ENCODE measurements at places on chromosomes 6 and 20. TPM values are rescaled to one million over a fixed set of nuclear protein-coding genes. Genes with fewer than 3 reads are reported as not detected.

Gene GPSM3
- total RNA-seq: 0.40 TPM

Gene NSFL1C
- total RNA-seq: 129 TPM

Gene RIPOR3
- 0.08 TPM for total RNA-seq

Gene DEFB132
- total RNA-seq: not detected

Gene CD83
- total RNA-seq: 2.2 TPM

Gene CLVS2
- total RNA-seq: 0.08 TPM

Gene ADGB
- total RNA-seq: not detected

Gene TNXB
- 0.57 TPM for total RNA-seq

Gene PLCB1
- 0.33 TPM for total RNA-seq

Gene CLDN20
- not detected for total RNA-seq

Gene ECT2L
- not detected for total RNA-seq

Gene MICB
- total RNA-seq: 7.2 TPM

Data from A549 treated with ZK216348 at 1 μM for 4 hours (cell line).